SHP77 (cell line): ENCODE measurements at places on chromosomes 7 and 10.

DNA sequence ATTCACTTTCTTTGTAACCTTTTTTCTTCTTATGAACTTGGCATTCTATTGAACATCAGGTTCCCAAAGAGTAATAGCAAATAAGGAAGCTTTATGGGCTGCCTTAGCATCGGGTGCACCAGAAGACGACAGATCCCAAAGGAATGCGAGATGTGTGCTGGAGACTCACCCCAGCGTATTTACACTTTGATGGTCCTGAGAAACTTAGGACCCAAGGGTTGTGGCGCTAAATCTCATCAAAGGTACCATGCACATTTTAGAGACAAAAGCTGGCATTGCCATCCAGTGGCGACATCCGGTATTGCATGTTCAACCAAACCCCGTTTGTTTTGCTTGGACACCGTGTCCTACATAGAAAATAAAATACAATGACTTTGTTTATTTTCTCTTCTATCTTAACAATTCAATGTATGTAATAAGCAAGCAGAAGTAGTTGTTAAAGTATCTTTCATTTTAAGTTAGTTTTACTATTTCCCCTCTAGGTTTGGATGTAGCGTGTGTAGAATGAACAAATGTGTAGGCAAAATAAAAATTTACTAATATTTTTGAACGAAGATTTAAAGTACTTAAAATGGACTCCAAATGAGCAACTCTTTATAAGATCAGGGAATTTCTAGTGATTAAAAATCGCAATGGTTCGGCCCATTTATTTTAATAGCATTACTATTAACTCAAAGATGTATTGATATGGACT, 1154.8 kb downstream of the GATA3 start:
- peak; percentile 46 for DNase-seq

- no peak for DNase-seq
Measured at GRCh38 chr7:473870-474604, 45.6 kb downstream of the PDGFA start.

GRCh38 chr7:2441430-2442058, 34.7 kb downstream of the GRIFIN start:
- no peak for DNase-seq

GRCh38 chr10:84138478-84139125, 707 bp upstream of the GHITM start:
- DNase-seq = no peak

DNA sequence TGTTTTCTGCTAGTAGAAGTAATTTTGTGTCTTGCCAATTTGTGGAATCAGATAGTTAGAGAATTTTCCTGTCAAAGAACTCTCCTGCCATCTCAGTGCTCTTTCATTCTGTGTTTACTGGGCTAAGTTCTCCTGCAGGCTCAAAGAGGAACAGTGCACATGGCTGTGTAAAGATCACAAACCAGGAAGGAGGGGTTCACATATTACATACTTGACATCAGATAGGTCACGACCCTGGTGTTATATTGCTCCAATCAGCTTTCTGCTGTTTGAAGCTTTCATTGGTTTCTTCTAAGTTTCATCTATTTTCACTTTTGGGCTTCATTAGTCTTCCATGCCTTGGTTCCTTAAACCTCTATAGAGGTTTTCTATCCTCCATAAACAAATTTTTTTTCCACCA, 13.5 kb upstream of the ELMO1 start:
- no peak for DNase-seq

- no peak for DNase-seq
Measured at GRCh38 chr10:93081834-93082233, 8.1 kb downstream of the CYP26A1 start.
